ENCODE measurements at places on chromosomes 6 and 20.

DNA sequence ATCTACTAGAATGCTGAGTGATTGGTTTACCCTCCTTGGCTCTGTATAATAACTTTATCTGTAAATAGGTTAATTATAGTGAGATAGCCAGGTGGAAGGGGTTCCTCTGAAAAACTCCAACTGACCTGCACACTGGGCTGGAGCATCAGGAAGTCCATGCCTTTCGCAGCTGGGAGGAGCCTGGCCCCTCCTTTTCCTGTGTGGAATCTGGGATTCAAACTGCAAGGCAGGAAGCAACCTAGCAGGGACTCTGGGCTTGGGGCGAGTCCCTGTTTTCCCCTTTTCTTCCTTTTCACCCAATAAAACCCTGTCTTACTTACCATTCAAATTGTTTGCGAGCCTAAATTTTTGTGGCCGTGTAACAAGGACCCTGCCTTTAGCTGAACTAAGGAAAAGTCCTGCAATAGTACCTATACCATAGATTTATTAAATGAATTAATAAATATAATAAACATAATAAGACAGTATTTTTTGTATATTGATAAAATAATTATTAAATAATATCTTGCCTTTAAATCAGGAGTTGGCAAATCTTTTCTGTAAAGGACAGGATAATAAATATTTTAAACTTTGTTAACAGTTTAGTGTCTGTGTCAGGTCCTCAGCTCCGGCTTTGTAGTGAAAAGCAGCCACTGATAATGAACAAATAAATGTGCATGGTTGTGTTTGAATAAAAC is 406.2 kb upstream of the MMS22L start:
- DNase-seq: no peak

DNA sequence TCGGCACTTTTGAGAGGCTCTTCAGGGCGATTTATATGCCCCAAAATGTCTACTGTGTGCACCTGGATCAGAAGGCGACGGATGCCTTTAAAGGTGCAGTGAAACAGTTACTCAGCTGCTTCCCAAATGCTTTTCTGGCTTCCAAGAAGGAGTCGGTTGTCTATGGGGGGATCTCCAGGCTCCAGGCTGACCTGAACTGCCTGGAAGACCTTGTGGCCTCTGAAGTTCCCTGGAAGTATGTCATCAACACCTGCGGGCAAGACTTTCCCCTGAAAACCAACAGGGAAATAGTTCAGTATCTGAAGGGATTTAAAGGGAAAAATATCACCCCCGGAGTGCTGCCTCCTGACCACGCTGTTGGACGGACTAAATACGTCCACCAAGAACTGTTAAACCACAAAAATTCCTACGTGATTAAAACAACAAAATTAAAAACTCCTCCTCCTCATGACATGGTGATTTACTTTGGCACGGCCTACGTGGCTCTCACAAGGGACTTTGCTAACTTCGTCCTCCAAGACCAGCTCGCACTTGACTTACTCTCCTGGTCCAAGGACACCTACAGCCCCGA is 8.2 kb downstream of the GCNT2 start:
- no peak for DNase-seq

GRCh38 chr6:35626401-35626800 is 62.3 kb downstream of the FKBP5 start:
- no peak for DNase-seq

DNA sequence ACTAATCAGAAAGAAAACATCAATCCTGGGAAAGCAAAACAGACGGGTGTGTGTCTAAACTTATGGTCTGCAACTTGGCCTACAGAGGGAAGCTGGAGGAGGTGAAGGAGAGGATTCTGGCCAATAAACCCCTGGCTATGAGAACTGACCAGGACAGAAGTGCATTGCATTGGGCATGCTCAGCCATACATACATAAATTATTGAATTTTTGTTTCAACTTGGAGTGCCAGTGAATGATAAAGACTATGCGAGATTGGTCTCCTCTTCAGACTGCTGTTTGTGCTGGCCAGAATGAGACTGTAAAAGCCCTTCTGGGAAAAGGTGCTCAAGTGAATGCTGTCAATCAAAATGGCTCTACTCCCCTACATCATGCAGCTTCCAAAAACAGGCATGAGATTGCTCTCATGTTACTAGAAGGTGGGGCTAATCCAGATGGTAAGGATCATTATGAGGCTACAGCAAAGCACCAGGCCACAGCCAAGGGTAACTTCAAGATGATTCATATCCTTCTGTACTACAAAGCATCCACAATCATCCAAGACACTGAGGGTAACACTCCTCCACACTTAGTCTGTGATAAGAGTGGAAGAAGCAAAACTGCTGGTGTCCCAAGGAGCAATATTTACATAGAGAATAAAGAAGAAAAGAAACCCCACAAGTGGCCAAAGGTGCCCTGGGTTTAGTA is 17.4 kb downstream of the ADNP start:
- peak; percentile 55 for DNase-seq

GRCh38 chr6:45609141-45609638 is 231.5 kb upstream of the SUPT3H start:
- DNase-seq: peak; percentile 96

GRCh38 chr20:14612391-14612790 is 275.0 kb upstream of the FLRT3 start:
- no peak for DNase-seq
